Naive thymus-derived CD4-positive, alpha-beta T cell (primary cell): ENCODE measurements at places on chromosomes 13 and 19. TPM values are rescaled to one million over a fixed set of nuclear protein-coding genes. Genes with fewer than 3 reads are reported as not detected.

PLPP2 gene
- not detected for total RNA-seq

IGSF23 gene
- total RNA-seq = not detected

DNA sequence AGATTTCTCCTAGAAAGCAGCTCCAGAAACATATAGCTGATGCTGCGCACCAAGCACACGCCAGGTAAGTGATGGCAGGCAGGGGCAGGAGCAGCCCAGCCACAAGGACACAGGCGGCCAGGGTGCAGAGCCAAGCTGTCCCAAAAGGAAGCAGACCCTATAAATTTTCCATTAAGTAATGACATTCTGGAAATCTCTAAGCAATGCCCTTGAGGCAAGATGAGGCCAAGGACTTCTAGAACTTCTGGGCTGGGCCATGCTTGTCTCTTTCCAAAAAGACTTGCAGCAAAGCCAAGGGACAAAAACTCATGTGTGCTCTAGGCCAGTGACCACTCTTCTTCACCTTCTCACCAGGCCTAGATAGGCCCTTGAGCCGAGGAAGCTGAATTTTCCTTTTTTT lies 42.2 kb upstream of the EPHX3 start:
- no peak for DNase-seq

LILRB3 gene
- total RNA-seq = 1.8 and 2.1 TPM in 2 replicates

DNA sequence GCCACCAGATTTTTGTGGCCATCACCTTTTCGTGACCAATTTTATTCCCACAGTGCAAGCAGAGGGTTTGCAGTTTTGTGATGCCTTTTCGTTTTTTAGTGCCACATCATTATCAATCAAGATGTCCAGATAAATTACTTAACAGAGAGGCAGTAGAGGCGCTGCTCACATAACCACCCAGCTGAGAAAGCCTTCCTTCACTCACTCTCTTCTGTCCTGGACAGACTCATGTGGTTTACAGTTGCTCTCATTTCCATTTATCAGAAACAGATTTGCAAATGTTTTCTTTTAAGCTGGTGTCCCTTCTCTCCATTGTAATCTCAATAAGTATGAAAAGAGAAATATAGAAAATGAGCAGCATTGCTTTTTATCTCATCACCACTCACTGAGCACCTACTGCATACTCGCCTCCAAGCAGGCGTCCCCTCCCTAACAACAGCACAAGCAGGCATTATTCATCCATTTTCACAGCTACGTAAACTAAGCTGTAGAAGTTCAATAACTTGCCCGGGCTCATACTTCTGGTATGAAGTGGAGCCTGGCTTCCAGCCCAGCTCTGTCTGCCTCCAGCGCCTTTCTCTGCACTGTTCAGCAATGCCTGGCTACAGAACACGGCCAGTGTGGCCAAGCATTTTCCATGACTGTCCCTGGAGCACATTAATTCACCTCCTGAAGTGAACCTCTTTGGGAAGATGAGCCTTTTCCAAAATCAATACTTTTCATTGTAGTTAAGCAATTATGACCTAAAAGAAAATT lies 34.6 kb upstream of the KATNAL1 start:
- no peak for DNase-seq

GRCh38 chr19:42201489-42202289 lies 15.8 kb downstream of the DEDD2 start:
- DNase-seq = no peak

ZNF808 gene
- total RNA-seq = 26.1 TPM

SMIM24 gene
- not detected for total RNA-seq

- no peak for DNase-seq
These were observed 5.6 kb downstream of the GTF2F1 start for GRCh38 chr19:6387372-6387771.

- no peak for DNase-seq
These were observed 292.5 kb downstream of the UQCRFS1 start for GRCh38 chr19:28920269-28921066.

DNA sequence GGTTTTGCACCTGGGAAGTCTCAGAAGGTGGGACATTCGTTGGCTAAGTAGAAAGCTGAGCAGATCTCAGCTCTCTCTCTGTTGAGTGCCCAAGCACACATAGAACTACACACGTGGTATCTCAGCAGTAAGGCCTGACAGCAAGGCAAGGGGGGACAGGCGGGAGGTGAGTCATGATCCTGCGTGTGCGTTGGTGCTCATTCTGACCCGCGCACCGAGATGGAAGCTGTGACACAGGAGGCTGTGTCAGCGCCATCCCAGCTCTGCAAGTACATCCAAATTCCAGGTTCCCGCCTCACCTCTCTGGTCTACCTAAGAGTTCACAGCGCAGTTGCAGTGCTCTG lies 135.7 kb downstream of the USP12 start:
- no peak for DNase-seq

ZNF681 gene
- 1.8 TPM for total RNA-seq

DNA sequence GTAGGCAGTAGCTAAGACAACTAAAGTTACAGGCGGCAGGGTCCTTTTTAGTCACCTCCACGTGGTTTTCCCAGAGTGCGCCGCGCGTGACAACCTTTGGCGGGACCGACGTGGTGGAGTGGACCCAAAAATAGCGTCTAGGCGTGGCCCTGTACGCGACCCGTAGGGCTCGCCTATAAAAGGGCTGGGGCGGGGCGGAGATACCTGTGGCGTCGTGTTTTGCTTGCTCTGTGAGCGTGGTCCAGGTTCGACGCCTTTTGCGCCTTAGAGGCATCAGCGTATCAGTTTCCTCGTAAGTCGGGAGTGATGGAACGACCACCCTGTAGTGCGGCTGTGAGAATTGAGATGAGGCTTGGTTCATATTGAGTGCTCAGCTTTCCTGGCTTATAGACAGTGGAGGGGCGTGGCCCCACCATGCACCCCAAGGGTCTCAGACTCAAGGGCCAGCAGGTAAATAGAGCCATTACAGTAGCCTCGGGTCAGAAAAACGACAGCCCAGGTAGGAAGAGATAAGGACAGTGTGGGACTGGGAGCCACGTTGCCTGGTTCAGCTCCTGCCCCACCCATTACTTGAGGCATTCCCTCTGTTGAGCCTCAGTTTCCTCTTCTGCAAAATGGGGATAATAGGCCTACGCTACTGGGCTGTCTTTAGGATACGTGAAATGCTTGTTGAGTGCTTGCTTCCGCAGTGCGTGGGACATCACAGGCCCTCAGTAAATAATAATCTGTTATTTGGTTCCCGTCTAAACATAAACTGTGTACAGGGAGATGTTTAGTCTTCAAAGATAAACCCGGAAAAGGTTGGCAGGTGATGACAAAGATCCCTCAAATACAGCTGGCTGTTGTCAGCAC lies 693 bp upstream of the TMED1 start:
- DNase-seq = peak; percentile 85

- DNase-seq = no peak
These were observed 74.6 kb upstream of the MEDAG start for GRCh38 chr13:30831515-30831914.

DNA sequence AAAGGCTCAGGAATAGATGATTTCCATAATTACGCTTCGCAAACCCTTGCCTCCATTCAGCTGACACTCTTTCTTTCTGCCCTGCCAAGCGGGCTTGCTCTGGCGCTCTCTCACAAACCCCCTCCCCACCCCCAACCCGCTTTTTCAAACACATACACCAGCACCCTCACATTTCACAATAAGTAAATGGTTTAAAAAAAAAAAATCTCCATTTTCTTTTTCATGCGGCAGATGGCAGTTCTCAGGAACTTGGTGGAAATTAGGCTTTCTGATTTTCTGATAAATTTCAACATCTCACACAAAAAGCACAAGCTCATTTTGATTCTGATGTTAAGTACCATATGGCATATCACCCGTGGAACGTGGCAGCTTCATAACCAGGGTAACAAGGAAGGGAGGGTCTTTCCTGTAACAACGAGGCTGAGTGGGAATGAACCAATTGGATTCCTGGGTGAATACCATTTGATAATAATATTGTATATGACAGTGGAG lies 43.8 kb downstream of the C13orf42 start:
- no peak for DNase-seq

DNA sequence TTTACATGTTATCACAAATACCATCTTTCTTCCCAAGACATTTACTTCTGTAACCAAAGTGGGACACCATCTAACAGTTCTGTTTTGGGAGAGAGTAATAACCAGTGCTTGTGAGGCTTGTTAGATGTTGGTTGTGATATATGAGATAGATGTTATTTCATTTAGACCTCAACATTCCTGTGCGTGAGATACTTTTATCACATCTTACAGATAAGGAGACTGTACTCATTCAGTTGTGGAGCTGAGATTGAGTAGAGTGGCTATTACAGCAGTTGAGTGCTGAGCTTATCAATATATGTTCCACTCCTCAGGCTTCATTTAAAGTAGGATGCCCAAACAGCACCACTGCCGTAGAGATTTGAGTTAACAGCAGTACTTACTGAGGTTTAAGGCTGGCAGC lies 43.1 kb downstream of the USPL1 start:
- DNase-seq = no peak

DNA sequence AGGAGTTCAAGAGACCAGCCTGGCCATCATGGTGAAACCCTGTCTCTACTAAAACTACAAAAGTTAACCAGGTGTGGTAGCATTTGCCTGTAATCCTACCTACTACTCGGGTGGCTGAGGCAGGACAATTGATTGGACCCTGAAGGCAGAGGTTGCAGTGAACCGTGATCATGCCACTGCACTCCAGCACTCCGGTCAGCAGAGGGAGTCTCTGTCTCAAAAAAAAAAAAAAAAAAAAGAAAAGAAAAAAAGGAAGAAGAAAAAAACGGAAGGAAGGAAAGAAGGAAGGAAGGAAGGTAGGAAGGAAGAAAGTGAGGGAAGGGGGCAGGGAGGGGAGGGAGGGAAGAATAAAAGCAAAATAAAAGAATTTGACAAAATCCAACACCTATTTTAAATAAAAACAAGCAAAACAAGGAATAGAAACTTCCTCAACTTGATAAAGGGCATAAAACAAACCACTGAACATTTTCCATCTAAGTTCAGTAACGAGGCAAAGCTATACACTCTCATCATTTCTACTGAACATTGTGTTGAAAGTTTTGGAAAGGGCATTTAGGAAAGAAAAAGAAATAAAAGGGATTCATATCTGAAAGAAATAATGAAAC lies 411.6 kb upstream of the SLITRK5 start:
- DNase-seq = no peak

SLC6A16 gene
- total RNA-seq = 5.5 TPM

- peak; percentile 25 for DNase-seq
These were observed 37.2 kb downstream of the TGDS start for GRCh38 chr13:94558716-94559115.

TTYH1 gene
- 1.6 and 1.8 TPM in 2 replicates for total RNA-seq

DNA sequence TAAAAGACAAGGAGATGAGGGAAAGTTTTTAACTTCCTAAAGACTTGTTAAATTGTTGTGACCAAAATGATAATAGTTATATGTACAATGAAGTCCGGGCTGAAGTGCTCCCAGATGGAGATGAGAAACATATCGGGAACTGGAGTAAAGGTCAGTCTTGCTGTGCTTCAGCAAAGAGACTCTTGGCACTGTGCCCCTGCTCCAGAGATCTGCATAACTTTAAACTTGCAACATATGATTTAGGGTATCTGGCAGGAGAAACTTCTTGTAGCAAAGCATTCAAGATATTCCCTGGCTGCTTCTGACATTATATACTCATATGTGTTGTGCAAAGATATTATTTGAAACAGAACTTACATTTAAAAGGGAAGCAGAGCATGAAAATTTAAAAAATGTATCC lies 786.6 kb upstream of the SLITRK6 start:
- DNase-seq = no peak

DNA sequence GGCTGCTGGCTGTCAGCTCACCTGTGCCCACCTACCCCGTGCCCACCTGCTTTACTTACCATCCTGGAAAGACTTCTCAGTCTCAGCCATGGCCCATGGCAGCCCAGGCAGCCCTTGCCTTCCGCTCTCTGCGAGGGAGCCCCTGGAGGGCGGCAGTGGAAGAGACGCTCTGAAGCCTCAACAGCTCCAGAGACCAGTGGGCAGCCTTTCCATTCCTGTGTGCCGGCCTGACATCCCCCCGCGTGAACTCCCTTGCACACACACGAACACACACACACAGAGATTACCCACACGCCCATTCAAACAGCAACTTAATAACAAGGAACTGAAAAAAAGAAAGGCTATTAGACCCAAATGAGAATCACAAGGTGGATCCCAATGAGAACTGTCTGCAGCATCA lies 14.2 kb upstream of the RASA3 start:
- no peak for DNase-seq

DNA sequence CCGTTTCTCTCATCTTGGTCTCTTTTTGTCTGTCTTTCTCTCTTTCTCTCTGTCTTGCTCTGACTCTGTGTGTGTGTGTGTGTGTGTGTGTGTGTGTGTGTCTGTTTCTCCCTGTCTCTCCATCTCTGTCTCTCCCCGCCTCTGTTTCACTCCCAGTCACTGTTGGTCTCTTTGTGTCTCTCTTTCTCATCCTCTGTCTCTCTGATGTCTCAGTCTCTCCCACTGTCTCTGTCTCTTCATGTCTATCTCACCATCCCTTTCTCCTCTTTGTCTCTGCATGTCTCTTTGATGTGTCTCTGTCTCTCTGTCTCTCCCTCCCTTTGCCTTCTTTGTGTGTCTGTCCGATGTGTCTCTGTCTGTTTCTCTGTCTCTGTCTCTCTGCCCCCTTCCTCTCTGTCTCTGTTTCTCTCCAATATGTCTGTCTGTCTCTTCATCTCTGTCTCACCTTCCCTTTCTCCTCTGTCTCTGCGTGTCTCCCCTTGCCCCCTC lies 2.5 kb downstream of the NFIC start:
- DNase-seq = no peak

DNA sequence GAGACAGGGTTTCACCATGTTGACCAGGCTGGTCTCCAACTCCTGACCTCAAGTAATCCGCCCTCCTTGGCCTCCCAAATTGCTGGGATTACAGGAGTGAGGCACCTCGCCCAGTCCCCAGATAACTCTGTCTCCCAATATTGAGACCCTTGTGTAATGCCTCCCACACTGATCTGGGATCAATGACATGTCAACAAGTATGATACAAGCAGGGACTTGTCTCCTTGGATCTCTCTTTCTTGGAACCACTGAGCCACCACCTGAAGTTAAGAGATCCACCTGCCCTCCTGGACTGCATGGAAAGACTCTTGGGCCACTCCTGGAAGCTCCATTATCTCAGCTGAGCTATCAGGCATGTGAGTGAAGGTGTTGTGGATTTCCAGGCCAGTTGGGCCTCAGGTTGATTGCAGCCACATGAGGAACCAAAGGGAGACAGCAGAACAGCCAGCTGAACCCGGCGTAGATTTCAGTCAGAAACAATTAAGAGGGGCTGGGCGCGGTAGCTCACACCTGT lies 15.1 kb downstream of the NFKBID start:
- no peak for DNase-seq

GRCh38 chr13:75195495-75196146 lies 286.3 kb downstream of the TBC1D4 start:
- DNase-seq = no peak
